ENCODE measurements at places on chromosomes 1 and 21.

DNA sequence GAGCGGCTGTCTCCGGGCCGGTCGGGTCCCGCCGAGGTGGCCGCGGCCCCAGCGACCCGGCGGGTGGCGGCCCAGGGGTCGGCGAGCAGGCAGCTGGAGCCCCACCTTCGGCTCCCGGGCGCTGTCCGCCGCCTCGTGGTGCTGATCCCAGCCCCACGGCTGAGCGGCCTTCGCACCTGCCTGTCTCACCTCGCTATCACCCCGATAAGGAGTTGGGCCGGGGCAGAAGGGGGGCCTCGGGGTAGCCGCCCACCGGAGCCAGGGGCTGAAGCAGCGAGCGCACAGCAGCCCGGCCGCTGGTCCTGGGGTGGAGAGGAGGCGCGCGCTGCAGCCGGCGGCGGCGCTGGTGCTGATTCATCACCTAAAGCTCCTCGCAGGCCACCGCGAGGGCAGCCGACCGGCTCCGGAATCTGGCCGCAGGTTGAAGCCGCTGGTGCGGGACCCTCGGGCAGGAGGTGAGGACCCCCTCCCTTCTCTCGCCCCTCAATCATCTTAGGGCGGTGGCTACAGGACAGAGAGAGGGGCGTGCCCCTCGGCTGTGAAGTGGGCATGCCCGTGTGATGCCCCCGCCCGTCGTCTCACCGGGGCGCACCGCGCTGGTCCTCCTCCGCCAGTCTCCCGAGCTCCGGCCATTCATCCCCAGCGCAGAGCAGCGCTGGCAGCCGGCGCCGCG lies 575 bp downstream of the TRIM67 start:
- no peak for DNase-seq

DNA sequence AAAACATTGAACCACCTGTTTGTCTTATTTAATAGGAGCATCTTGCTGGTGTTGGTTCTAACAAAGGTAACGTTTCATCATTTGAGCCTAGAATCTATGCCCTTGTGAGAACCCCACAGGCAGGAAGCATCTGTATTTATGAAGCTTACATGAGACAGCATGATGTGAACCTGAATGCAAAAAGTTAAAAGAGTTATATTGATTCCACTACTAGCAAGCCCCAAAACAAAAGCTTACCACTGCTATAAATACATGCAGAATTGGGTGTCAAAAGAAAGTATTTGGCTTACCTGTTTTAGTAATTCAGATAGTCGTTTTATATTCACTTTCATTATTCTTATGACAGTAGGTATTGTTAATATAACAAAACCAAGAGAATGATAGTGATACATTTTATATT lies 301.2 kb upstream of the ADGRL2 start:
- no peak for DNase-seq

DNA sequence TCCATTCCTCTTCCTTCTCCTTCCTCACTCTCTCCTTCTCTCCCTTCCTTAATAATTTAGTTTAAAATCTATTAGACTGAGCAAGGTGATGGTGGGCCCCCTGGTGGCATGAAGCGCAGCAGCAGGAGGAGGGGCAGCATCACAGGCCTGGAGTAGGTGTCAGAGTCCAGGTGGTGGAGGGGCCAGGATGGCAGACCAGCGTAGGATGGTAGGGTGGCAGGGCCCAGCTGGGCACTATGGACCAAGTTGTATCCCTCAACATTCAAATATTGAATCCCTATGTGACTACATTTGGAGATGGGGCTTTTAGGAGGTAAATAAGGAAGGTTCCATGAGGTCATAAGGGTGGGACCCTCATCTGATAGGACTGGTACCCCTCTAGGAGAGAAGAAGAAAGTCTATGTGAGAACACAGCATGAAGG lies 61.0 kb downstream of the WDR4 start:
- DNase-seq, result no peak

DNA sequence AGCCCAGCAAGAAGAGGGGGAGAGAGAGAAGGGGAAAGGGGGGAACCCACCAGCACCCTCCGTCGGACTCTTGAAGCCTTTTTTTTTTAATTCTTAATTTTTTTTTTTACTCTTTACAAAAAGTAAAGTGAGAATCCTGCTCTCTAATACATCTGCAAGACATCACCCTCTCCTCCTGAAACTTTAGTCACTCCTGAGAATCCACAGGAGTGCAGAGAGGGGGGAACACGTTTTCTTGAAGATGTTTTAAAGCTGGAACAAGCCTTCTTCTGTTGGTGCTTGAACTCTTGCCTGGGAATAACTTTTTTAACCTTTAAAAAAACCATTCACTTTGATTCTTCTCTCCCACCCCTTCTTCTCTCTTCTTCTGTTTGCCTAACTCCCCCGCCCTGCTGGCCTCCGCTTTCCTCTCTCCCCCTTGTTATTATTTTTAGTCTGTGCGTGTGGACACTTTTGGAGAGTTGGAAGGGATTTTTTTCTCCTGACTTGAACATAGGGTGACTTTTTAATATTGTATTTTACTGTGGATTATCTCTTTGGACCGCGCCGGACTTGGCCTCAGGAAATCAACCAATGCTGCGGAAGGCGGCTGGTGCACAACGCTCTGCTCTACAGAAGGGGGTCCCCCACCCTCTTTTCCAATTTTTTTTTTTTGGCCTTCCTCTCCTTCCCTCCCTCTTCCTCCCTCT lies 383 bp upstream of the PRRX1 start:
- no peak for DNase-seq

DNA sequence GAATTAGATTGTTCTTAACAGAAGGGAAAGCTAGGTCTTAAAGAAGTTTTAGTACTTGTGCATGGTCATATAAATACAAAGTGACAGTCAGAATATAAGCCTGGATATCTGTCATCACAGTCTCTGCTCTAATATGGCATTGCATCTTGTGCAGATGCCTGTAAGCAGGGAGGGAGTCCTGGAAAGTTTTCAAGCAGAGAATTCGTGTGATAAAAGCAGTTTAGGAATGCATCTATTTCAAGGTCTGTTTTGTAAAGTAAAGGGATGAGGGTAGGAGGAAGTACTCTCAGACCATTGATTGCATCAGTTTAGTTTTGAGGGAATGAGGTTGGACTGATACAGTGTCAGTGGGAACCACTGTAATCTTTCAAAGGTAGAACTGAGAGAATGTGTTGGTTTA lies 30.6 kb downstream of the IARS2 start:
- DNase-seq, result no peak

DNA sequence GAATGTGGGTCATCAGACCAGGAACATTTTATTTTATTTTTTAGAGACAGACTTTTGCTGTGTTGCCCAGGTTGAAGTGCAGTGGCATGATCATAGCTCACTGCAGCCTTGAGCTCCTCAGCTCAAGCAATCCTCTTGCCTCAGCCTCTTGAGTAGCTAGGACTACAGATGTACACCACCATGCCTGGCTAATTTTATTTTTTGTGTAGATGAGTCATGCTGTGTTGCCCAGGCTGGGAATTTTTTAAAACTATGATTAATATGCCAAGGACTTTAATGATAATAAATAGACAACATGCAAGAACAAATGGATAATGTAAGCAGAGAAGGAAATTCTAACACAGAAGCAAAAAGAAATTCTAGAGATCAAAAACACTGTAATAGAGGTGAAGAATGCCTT lies 142.4 kb downstream of the AK5 start:
- no peak for DNase-seq

DNA sequence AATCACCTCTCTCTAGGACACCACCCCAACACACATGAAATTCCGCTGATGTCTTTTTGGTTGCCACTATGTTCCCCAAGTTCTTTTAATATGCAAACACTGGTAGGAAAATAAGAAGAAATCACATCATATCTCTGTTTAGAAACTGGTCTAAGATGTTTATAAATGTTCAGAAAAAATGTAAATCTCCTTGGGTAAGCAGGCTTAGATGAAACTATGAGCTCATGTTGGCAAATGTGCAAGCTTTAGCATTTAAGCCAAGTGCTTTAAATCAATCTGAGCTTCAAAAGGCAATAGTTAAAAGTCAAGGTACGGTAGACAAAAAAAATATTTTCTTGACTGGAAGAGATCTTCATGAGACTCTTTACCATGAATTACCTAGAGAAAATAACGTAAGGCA lies 25.2 kb upstream of the SLAMF9 start:
- DNase-seq, result no peak

DNA sequence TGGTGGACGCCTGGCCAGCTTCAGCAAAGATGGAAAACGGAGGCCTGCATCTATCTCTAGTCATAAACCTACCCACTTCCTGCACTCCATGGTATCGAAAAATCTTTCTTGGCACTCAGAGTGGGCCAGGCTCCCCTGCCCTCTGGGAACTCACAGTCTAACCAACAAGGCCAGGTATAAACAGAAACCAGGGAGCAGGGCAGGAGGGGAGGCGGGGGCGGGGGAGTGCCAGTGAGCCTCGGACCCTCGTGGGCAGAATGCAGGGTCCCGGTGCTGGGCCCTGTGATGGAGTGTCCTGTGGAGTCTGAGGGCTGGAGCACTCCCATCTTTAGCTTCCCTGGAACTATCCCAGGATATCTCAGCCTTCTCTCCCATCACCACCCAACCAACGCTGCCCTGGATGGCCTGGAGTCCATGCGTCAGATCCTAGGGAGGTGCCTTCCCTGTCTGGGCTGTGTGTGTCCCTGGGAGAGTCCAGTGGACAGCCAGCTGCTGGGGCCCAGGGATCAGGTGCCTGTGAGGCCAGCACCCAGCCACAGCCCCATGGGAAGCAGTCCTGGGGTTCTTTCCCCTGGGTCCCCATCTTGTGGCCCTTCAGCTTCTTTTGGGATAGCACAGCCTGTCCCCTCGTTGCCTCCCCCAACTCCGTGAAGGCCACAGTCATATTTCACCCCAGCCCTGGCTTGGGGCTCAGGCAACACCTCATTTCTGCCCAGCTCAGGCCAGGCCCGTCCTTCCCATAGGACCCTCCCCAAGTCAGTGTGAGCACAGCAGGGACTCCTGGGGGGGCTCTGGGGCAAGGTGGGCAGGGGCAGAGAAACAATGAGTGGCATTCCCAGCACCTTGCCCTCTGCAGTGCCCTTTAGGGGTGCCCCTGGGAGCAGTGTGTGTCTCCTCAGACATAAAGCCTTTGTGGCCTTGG lies 1.1 kb upstream of the EPS8L3 start:
- DNase-seq, result no peak

DNA sequence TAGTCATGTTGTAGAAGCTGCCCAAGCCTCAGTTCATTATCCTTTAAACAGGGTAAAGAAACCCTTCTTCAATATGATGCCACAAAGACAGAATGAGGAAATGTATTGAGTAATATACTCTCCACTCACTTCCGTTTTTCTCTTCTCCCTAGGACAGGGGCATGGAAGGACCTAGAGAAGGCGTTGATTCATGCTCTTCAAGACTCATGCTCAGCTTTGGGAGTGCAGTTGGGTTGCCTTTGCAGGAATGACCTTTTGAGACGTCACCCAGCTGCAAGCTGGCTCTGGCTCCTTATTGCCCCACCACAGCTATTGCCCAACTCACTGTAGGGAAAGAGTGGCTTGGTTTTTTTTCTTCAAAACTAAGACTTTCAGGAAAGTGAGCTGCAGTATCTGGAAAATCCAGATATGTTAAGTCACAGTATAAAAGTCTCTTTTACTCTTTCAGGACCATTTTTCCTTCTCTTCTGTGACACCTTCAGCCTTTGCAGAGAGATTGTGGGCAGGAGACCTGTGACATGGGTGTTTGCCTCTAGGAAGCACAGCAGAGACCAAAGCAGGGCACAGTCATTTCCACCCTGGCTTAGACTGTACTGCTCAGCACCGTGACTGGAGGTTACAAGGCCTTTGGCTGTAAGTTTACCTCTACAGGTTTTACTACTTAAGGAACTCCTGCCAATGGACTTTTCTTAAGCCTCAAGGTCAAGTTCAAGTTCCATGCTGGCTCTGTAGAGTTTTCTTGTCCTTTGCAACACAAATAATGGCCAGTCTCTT lies 39.5 kb downstream of the XCL2 start:
- no peak for DNase-seq

GRCh38 chr21:42735061-42735460 lies 81.6 kb downstream of the PDE9A start:
- DNase-seq, result no peak

DNA sequence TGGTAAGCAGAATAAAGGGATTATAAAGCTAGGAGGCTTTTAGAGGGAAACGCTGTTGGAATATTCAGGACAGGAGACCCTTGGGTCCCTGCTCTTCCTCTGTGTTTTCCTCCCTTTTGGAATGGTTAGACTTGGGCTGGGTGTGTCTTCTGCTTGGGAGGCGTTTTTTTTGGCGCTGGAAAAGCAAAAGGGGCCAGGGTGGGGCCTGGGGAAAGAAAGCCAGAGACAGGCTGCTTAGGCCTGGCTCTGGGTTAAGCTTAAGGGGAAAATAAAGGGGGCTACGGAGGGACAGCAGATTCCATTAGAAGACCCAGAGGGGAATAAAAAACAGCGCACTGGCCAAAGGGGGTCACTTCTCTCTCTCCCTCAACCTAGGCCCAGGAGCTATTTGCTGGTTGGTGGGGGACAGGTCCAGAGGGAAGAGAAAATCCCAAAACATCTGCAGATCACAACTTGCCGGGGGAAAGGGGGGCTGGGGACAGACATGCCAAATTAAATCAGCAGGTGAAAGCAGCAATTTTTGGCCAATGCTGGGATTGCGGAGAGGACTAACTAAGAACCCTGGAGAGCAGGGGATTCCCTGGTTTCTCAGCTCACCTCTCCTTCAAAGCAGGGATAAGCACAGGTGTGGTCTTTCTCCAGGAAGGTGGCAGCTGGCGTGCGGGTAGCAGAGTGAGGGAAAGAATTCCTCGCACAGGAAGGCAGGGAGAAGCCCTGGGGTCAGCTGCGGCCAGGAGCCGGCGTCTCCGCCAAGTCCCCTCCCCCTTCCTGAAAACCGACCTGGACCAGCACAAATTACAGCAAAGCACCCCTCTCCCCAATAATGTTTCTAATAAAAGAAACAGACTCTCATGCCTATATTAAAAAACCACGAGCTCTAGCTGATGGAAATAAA lies 82.2 kb upstream of the AK4 start:
- no peak for DNase-seq

GRCh38 chr21:37532868-37533780 lies 166.6 kb downstream of the DYRK1A start:
- DNase-seq, result no peak

GRCh38 chr1:186234976-186235686 lies 139.9 kb downstream of the TPR start:
- no peak for DNase-seq

DNA sequence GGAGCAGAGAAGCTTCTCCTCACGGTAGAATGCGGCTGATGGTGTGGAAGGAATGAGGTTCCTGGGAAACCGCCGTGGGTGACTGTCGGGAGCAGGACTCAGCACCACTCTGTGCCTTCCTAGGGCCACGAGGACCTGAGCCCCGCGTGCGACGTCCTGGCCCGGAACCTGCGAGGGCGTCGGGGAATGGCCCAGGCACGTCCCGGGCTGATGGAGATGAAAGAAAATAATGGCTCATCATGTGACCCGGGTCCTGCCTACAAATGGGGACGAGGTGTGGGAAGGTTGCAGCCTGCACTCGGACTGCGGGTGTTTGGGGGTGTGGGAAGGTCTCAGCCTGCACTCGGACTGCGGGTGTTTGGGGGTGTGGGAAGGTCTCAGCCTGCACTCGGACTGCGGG lies 25.1 kb upstream of the TTLL10 start:
- no peak for DNase-seq

DNA sequence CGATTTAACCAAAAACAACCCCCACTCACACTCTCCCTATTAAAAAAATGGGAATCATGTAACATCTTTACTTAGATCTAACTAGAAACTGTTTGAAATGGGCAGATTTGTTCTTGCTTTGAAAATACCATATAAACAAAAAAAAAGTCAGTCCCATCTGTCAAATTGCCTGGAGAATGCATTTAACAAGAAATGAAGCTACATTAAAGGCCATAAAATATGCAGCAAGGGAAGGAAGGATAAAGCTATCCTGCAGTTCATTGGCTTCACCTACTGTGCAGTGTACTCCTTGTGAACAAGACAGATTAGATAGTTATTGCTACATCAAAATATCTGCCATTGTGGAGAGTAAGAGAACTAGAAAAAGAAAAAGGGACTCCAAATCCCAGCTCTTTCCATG lies 160.5 kb downstream of the LRRC7 start:
- no peak for DNase-seq
